ENCODE measurements at places on chromosomes 12 and 14. TPM values are rescaled to one million over a fixed set of nuclear protein-coding genes. Genes with fewer than 3 reads are reported as not detected.
A peak's percentile ranks its signal among the peaks of the same experiment; 100 is the strongest.

DNA sequence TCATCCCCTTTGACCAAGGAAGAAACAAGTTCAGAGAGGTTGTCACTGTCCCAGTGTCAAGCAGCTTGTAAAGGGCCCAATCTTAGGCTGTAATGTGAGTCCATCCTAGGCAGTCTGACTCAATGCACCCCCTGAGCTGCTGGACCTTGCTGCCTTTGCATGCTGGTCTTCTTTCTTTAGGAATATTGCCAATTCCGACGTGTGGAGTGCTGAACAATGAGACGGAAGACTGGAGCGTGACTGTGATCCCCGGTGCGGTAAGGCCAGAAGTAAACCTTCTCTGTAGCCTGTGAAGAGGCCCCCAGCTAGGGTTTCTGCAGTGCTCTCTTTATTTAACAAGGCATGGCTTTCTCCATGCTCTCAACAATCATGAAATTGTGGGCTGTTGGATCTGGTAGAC lies 963 bp downstream of the TCTN2 start:
- DNase-seq: no peak

- no peak for DNase-seq
Measured at GRCh38 chr14:103221781-103222358, 98.6 kb downstream of the TNFAIP2 start.

- no peak for DNase-seq
Measured at GRCh38 chr12:93786656-93787397, 109.7 kb downstream of the CRADD start.

GRCh38 chr14:101843665-101844064 lies 82.2 kb downstream of the PPP2R5C start:
- no peak for DNase-seq

DNA sequence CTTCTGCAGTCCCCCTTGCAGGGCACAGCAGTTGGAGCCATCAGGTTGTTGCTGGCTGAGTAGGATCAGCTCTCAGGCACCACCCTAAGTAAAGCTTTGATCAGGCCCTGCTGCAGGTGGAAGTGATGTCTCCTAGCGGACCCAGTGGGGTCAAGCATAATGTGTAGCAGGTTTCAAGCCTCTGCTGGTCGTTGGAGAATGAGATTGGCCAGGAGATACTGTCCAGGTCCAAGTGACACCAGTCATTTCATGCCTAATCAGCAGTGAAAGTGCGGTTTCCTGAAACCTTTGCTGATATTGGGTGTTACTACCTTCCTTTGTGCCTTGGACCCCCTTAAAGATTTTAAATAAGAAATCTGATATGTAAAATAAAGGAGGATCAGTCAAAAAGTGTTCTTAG lies 72.6 kb downstream of the SUSD6 start:
- DNase-seq: no peak

DNA sequence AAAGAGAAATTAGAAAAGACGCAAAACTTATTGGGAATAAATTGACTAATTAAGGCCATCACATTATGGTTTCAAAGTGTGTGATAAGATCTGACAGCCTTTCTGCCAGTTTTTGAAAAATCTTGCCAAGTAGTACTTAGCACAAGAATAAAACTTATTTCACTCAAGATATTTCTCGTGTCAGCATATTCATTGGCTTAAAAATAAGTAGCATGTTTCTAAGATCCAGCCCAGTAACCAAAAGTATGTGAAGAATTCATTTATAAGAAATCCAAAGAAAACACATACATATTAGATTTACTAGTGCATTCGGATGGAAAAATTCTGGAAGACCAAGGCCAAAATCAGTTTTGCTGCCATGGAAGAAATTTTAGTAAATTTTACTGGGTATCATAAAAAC lies 1135.0 kb downstream of the GALC start:
- no peak for DNase-seq

DNA sequence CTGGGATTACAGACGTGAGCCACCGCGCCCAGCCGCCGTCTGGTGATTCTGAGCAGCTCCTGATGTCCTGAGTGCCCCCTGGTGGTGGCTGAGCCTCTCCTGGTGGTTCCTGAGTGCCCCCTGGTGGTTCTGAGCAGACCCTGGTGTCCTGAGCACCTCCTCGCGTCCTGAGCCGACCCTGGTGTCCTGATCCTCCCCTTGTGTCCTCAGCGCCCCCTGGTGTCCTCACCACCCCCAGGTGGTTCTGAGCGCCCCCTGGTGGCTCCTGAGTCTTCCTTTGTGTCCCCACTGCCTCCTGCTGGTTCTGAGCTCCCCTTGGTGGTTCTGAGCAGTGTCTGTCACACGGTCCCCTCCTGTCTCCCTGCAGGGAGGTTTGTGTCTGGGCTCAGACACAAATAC lies 1304.9 kb downstream of the TMEM121 start:
- no peak for DNase-seq

DNA sequence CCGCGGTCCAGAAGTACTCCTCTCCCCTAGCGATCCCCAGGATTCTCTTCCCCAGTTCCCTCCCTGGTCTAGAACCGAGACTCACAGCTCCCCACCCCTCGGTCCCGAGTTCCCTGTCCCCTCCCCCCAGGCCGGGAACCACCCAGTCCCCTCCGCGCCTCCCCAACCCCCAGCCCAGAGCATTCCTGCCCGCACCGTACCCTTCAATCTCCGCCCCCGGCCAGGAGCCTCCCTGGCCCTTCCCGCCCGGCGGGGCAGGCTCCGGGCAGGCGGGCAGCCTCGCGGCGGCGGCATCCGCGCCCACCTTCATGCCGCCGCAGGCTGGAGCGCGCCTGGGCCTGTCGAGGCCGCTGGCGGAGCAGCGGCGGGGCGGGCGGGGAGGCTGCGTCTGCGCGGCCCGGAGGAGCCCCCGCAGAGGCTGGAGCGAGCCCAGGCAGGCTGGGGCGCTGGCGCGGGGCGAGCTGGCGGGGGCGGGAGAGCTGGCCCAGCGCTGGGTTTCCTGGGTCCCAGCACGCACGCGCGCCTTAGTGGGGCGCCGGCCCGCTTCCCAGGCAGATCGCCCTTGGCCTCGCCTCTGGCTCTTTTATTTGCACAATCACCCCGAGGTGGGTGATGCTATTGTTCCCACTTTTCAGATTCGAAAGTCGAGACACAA lies 22.2 kb upstream of the GPR132 start:
- DNase-seq: peak; percentile 52

GRCh38 chr12:110280392-110280778 lies 662 bp upstream of the ATP2A2 start:
- peak; percentile 73 for DNase-seq

GRCh38 chr12:46082490-46083200 lies 92.3 kb upstream of the SCAF11 start:
- no peak for DNase-seq

GRCh38 chr12:121295746-121296617 lies 527 bp downstream of the CAMKK2 start:
- peak; percentile 23 for DNase-seq

- DNase-seq: no peak
Measured at GRCh38 chr12:7142056-7142644, 12.0 kb downstream of the CLSTN3 start.

DNA sequence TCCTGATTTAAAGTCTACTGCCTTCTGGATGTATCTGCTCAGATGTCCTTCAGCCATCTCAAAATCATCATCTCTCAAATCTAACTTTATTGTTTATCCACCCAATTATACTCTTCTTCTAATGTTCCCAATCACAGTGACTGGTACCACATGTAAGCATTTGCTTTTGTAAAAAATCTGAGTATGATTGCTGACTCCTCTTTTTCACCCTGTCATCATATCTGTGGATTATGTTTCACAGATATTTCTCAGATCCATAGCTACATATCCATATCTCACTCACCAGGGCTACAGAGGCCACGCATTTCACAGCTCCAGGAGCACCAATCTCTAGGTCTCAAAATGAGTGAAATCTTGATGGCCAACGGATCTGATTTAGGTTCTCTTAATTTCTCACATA lies 76.1 kb downstream of the DHRS2 start:
- DNase-seq: no peak

GRCh38 chr12:84186433-84186832 lies 726.2 kb downstream of the SLC6A15 start:
- DNase-seq: no peak

DNA sequence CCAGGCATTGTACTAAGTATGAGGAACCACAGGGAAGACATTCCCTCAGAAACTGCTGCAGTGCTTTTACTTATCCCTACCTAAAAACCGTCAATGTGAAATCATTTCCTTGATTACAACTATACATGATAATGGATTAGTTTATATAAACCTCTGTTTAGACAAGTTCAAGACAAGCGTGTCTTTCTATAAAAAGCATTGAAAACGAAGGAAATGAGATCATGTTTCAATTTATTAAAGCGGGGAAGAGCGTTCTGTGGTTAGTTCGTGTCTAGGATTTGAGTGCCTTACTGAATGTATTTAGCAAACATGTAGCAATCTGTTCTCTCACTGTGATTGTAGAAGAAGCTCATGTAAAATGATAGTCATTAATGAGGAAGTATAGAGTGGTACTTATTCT lies 37.5 kb downstream of the GALC start:
- DNase-seq: no peak

DNA sequence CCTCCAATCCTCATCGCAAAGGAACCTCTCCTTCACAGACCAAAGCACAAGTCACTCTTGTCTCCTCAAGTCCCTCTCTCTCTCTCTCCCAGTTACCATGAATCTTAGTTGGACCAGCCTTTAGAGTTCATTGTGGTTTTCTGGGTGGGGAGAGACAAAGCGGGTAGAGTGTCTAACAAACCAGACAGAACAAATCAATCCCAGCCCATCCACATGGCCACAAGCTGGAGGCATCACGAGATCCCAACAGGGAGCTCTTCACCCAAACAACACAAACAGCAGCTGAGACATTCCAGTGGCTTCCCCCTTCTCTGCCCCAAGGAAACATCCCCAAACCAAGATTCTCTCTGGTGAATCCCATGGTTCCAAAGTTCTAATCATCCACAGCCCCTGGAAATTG lies 22.4 kb downstream of the ACTN1 start:
- DNase-seq: no peak

GRCh38 chr14:50335989-50336824 lies 24.1 kb downstream of the DMAC2L start:
- DNase-seq: no peak

DNA sequence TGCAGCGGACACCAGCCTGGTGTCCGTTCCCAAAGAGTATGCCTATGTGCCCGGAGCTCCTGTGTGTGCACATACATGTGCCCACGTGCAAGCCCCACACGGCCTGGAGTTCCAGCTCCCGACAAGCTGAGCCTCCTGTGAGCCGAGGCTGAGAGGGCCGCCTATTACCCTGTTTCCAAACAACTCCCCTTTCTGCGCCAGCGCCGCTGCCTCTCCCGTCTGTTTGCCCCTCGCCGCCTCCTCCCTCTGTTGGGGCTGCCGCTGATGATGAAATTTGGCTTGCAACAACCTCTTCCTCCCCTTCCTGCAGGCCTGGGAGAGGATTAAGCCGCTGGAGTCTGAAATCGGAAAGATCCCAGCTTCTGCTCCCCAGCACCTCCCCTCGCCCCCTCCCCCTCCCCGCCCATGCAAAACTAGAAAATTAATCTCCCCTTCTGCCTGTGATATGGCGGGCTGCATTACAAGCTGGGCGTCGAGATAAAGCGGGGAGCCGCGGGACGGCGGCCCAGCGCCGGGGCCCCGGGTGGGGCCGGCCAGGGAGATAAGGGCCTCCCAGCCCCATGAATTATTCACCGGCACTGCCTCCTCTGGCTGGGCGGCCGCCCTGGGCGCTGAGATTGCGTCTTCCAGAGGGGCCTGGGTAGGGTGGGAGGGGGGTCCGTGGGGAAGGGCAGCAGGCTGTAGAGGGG lies 6.8 kb upstream of the ASIC1 start:
- DNase-seq: peak; percentile 83

- no peak for DNase-seq
Measured at GRCh38 chr12:53179687-53180219, 769 bp upstream of the ZNF740 start.

GRCh38 chr12:16453319-16453718 lies 105.9 kb downstream of the MGST1 start:
- DNase-seq: no peak

DNA sequence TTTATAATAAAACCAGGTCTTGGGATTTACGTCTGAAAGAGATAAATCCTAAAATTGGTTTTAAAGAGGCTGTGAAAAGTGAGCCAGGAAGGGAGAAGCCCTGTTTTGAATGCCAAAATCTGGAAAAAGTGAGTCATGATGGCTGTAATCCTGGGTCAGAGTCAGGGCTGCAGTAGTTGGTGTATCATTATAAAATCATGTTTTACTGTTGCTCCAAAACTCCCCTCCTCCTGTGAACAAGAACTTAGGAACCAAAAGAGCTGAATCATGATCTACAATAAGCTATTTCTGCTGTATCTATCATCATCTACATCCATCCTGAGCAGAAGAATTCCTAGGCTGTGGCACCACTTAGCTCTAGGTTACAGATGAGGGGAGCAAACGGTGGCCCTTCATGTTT lies 79.3 kb downstream of the LMO3 start:
- DNase-seq: no peak

DNA sequence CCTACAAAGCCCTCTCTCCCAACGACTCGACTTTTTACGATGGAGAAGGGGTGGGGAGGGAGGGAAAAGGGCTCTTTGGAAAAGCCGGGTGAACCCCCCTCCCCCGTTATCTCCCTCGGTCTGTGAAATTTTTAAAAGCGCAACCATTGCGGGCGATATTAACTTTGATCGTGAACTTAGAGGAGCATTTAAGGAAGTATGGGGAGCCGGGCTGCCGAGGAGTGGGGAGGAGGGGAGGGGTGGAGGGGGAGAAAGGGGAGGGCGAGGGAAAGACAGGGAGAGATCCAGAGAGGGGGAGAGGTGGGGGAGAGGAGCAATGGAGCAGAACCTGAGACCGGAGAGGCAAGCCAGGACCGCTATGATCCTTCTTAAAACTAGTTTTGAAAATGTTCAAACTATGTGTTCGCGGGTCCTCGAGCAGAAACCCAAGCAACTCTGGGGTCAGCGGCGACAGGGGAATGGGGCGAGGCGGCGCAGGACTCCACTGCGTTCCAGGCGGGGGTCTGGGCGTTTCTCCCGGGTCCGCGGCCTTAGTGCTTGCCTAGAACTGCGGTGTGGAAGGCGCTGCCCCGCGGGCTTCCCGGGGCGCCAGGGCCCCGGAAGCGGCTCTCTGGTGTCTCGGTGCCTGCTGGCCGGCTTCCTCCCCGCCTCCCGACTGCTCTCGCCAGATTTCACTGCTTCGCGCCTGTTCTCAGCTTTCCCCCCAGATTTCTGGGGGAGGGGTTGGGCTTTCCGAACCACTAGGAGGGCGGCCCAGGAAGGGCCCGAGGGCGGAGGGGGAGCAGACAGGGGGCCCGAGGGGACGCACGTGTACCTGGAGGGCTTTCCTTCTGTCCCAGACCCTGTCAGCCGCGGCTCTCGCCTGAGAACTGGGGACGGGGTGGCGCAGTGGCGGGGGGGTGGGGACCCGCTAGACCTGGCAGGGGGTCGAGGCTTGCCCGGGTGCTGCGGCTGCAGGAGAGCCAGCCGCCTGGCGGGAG lies at the start of gene HOTAIR:
Gene HOTAIR (minus strand): TSS at position 871 of the 980 bp plus-strand sequence.
- no peak for DNase-seq

The NDRG2 gene
- 215 TPM for total RNA-seq

The GPR135 gene
- total RNA-seq: 2.8 TPM

The BHLHE41 gene
- total RNA-seq: 35.8 TPM

The SPTB gene
- 63.6 TPM for total RNA-seq

The GYS2 gene
- total RNA-seq: not detected

The ZC3H10 gene
- 6.6 TPM for total RNA-seq

The HELB gene
- total RNA-seq: 2.2 TPM

Measured in left cardiac atrium (tissue), 4 donors.